Coronary artery (tissue), 2 donors: ENCODE measurements at places on chromosomes 5 and 9.

GRCh38 chr5:155482428-155482827 lies 468.9 kb downstream of the KIF4B start:
- no peak for DNase-seq

DNA sequence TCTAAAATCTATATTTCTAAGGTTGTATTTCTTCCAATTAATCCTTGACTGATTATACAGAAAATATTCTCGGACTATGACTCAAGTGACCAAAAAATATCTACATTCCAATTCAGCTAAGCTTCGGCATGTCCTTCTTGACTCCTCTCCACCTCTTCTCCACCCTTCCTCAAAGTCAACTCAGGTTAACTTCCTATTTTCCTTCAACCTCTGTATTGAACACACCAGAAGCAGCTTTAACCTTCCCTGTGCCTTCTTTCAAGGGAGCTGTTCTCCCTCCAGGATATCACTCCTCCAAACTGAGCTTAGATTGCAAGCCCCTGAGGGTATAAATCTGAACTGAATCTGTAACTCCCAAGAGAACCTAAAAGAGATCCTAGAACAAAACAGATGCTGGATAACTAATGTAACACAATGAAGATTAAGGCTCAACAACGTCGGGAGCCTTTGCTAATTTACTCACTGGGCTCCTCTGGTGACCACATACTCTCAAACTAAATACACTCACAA lies 1.1 kb downstream of the SLCO4C1 start:
- DNase-seq = no peak

DNA sequence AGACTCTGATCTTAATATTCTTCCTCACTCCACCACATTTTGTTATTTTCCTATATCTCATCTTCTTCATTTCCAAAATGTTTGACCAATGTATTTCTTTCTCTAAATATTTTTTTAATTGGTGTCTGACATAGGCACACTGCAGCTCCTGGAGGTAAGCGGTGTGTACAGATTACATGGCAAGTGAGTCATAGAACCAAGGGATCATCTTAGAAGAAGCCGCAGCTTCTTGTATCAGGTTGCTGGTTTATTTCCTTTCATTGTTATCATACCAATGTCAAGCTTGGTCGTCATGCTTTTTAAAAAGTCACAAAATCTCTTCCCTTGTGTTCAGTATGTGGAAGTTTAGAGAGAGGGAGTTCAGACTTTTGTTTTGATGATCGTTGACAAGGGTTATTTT lies 526.1 kb upstream of the CDH18 start:
- DNase-seq = no peak

DNA sequence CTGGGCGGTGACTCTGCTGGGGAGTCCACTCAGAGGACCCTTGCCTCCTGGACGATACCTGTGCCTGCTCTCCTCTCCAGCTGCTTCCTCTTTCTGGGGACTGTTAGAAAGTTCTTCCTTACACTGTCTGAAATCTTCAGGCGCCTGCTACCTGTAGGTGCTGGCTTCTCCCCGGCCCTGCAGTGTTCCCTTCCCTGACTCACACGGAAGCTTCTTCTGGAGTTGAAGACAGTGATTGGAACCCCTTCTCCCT lies 562 bp downstream of the GSN start:
- no peak for DNase-seq

DNA sequence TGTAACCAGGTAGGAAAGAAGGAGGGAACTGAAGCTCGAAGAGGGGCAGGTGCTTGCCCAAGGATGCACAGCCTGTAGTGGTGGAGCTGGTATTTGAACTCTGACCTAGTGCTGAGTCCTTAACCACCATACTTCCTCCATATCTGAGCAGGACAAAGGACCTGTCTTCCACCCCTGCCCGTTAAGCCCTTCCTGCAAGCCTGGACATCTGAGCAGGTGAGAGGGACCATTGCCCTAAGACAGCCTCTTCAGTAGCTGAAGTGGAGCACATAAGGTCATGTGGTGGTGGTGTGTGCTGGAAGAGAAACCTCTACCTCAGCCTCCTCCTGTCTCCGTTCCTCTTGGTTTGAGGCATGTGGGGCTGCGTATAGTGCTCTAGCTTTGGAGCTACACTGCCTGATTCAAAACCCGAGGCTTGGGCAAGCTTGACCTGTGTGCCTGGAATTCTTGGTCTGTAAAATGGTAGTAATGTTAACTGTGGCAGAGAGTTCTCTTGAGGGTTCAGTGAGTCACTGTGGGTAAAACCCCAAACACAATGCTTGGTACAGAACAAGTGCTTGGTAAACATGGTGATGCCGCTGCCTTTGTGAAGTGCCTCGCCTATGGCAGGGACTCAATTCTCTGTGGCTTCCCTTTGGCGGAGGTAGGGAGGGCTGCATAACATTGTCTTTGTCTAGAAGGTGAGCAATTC lies 7.4 kb downstream of the GALNT10 start:
- DNase-seq = no peak
